ENCODE measurements at places on chromosomes 3 and 15. TPM values are rescaled to one million over a fixed set of nuclear protein-coding genes. Genes with fewer than 3 reads are reported as not detected.

DNA sequence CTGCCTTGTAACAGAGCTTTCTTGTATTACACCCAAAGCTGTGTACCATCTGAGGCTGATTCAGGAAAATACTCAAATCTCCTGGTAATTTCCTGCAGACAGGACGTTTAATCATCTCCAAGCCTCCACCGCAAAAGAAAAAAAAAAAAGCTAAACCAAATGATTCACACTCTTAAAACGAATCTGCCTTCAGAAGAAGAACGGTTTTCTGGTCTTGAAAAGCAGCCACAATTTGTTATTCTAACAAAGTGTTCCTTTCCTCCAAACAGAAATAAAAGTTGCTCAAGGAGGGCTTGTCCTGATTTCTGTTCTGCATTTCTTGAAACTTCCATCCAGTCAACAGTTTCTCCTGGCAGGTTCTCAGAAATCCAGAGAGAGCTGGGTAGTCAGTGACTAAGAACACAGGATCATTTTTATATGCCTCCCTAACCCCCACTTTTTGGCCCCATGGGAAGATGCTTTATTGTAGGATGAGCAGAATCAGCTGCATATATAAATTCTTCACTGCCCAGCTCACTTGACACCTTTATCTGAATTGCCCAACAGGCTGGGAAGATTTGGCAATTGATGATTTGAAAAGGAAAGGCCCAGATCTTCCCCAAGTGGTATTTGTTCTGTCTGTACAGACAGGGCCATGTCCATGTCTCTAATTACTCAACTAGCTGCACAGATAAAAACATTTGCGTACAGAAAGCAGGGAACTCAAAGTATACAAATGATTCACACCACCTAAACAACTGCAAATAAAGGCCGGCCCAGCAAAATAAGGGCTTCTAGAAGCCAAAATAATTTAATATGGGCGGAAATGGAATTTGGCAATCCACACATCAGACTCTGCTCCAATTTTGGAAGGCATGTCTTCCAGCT lies 41.0 kb upstream of the PRICKLE2 start:
- H3K27ac ChIP-seq = peak overlapping the region; percentile 84
- DNase-seq = peak; percentile 41
- peak overlapping the region; percentile 65 for H3K4me3 ChIP-seq
- H3K36me3 ChIP-seq = no peaks in the 10 kb centered on the region
- peaks cover 12% of the 10 kb centered on the region for H3K4me1 ChIP-seq

- peak overlapping the region; percentile 37 for H3K27ac ChIP-seq
- peaks cover 14% of the 10 kb centered on the region for H3K4me1 ChIP-seq
- no peaks in the 10 kb centered on the region for H3K27me3 ChIP-seq
- no peak overlapping the region for H3K4me3 ChIP-seq
These were observed 167.5 kb downstream of the PGPEP1L start for GRCh38 chr15:98840053-98840452.

GRCh38 chr3:31252216-31253185 lies 280.2 kb upstream of the STT3B start:
- H3K36me3 ChIP-seq = no peaks in the 10 kb centered on the region
- no peaks in the 10 kb centered on the region for H3K4me1 ChIP-seq
- no peak overlapping the region for H3K4me3 ChIP-seq
- H3K27me3 ChIP-seq = no peaks in the 10 kb centered on the region

C3orf22 gene
- 33.0 TPM for total RNA-seq

- no peaks in the 10 kb centered on the region for H3K4me1 ChIP-seq
- no peaks in the 10 kb centered on the region for H3K36me3 ChIP-seq
- DNase-seq = no peak
- H3K27ac ChIP-seq = no peak overlapping the region
These were observed 353.5 kb upstream of the IL12A start for GRCh38 chr3:159635047-159635641.

- H3K27ac ChIP-seq = no peak overlapping the region
- peaks cover 14% of the 10 kb centered on the region for H3K4me1 ChIP-seq
- no peaks in the 10 kb centered on the region for H3K36me3 ChIP-seq
- H3K4me3 ChIP-seq = no peak overlapping the region
These were observed 38.4 kb downstream of the PCOLCE2 start for GRCh38 chr3:142850395-142851023.

- H3K27me3 ChIP-seq = no peaks in the 10 kb centered on the region
- DNase-seq = no peak
- H3K36me3 ChIP-seq = no peaks in the 10 kb centered on the region
- no peak overlapping the region for H3K4me3 ChIP-seq
- no peaks in the 10 kb centered on the region for H3K4me1 ChIP-seq
- no peak overlapping the region for H3K27ac ChIP-seq
These were observed 646.6 kb downstream of the NTRK3 start for GRCh38 chr15:87609894-87610293.

- H3K4me3 ChIP-seq = peak overlapping the region; percentile 65
- H3K27ac ChIP-seq = peak overlapping the region; percentile 93
- peaks cover 19% of the 10 kb centered on the region for H3K4me1 ChIP-seq
- H3K36me3 ChIP-seq = no peaks in the 10 kb centered on the region
These were observed 16.1 kb upstream of the SEMA4B start for GRCh38 chr15:90184786-90185704.

GABRG3 gene
- 6.9 TPM for total RNA-seq

DNA sequence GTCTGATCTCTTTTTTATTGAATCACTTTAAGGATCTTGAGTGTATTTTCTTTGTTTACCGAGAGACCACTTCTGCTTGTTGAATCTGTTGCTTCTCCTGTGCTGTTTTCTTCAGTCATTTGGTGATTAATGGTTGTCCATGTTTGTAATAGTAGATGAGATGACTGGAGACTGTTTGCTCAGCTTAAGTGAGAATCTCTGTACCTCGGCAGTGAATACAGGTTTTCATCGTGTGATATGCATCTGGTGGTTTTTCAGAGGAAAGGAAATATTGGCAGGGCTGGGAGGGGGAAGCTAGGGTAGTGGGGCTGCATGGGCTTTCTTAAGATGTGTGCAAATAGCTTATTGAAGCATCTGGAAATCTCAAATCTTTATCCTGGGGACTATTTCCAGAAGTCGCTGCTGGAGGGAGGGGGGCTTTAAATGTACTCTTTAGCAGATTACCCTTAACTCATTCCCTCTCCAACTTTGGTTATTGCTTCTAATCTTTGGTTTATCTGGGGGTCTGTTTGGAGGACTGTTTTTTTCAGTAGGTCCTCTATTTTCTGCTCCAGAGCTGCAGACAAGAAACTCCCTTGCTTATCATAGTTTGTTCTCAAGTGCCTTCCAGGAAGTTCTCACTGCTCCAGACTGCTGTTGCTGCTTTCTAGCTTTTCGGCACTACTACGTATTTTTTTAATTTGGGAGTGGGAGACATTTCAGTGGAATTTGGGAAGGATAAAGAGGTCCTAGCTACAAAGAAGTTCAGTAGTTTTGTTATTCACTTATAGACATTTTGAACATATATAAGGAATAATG lies 19.4 kb downstream of the CMTM8 start:
- H3K36me3 ChIP-seq = no peaks in the 10 kb centered on the region
- H3K27ac ChIP-seq = no peak overlapping the region
- H3K4me1 ChIP-seq = no peaks in the 10 kb centered on the region
- DNase-seq = no peak

DNA sequence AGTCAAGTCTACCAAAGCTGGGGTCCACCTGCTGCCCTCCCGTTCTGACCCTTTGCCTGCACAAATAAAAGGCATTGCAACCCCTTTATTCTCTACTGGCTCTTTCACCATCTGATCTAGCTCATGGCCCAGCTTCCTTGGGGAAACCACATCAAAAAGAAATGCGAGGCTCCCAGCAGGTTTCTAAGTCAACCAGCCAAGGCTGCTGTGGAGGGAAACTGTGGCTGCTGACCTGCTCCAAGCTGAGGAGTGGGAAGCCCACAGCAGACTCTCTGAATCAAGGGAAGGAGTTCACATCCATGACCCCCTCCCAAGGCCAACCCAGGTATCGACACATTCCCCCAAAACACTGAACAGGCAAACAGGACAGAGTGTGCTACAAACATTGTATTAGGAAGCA lies 25.2 kb upstream of the SLCO2A1 start:
- no peaks in the 10 kb centered on the region for H3K36me3 ChIP-seq
- no peaks in the 10 kb centered on the region for H3K27me3 ChIP-seq
- H3K4me3 ChIP-seq = no peak overlapping the region

GRCh38 chr3:25532431-25533162 lies 104.5 kb downstream of the RARB start:
- no peaks in the 10 kb centered on the region for H3K36me3 ChIP-seq
- DNase-seq = peak; percentile 54
- no peak overlapping the region for H3K4me3 ChIP-seq
- H3K27me3 ChIP-seq = no peaks in the 10 kb centered on the region
- no peaks in the 10 kb centered on the region for H3K4me1 ChIP-seq
- no peak overlapping the region for H3K27ac ChIP-seq

- H3K36me3 ChIP-seq = no peaks in the 10 kb centered on the region
- H3K4me1 ChIP-seq = no peaks in the 10 kb centered on the region
- peak; percentile 66 for DNase-seq
- peak overlapping the region; percentile 8 for H3K4me3 ChIP-seq
- H3K27ac ChIP-seq = peak overlapping the region; percentile 58
These were observed 61.8 kb downstream of the SLC9A9 start for GRCh38 chr3:143786219-143787191.
